T-helper 17 cell (primary cell): ENCODE measurements at places on chromosomes 16 and 17. TPM values are rescaled to one million over a fixed set of nuclear protein-coding genes. Genes with fewer than 3 reads are reported as not detected.

AOC2 gene
- 1.9 TPM for total RNA-seq

TMC7 gene
- not detected for total RNA-seq

CCL14 gene
- not detected for total RNA-seq

ATP2C2 gene
- total RNA-seq = not detected

PRSS21 gene
- not detected for total RNA-seq

DNA sequence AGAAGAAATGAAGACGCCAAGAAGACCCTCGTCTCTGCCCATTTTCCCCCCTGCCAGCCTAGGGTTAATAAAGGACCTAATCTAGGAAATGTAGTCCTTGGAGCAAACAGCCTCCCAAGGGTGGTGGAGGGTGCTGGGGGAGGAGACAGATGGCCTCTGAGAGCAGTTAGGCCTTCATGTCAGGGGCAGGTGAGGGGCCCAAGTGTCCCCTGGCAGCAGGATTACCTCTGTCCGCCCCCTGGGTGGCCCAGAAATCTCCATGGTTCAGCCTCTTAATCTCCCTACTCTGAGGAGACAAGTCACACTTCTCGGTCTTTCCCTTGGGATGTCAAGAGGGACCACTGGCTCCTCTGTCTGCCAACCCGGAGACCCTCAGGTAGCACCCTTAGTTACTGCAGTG lies 365.4 kb upstream of the TNRC6C start:
- H3K27ac ChIP-seq = no peak overlapping the region
- H3K4me3 ChIP-seq = no peak overlapping the region
- H3K4me1 ChIP-seq = peaks cover 7% of the 10 kb centered on the region
- H3K36me3 ChIP-seq = no peaks in the 10 kb centered on the region

DNA sequence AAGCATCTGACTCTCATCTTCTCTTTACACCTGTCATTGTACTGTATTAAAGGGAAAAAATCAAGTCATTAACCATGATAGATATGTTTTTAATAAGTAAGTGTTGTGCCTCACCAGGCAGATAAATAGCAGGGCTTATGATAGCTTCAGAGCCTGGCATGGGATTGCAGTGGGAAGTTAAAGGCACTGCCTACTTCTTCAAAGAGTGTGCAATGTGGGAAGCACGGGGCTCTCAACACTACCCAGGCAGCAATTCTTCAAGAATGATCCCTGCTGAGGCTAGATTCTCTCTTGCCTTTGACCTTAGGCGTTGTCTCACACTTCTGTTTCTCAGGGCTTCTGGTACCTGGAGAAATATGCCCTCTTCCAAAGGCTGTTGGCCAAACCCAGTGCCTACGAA lies 297.3 kb downstream of the MAF start:
- H3K27ac ChIP-seq = no peak overlapping the region
- H3K27me3 ChIP-seq = no peaks in the 10 kb centered on the region
- no peak for DNase-seq
- peaks cover 5% of the 10 kb centered on the region for H3K4me1 ChIP-seq
- no peaks in the 10 kb centered on the region for H3K36me3 ChIP-seq

DNA sequence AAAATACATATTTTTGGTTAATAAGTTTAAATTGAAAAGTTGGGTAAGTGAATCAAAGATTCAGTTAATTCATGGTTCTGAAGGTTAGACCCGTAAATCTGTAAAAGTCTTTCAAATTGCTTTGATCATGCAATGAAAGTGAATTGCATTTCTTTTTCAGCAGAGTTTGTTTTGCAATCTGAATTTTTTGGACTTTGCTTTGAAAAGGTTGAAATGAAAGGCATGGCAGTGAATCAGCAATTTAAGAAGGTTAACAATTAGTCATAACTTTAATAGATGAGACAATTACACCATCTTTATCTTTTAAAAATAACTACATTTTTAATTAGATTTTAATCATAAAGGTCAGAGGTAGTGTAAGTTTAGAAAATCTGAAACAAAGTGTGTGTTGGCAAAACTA lies 310.9 kb upstream of the KCNJ16 start:
- no peaks in the 10 kb centered on the region for H3K36me3 ChIP-seq
- DNase-seq = no peak
- H3K4me3 ChIP-seq = no peak overlapping the region
- H3K4me1 ChIP-seq = no peaks in the 10 kb centered on the region
- no peak overlapping the region for H3K27ac ChIP-seq

GRCh38 chr16:53511403-53512280 lies 8.6 kb upstream of the AKTIP start:
- H3K27ac ChIP-seq = peak overlapping the region; percentile 71
- DNase-seq = no peak
- no peaks in the 10 kb centered on the region for H3K27me3 ChIP-seq
- no peaks in the 10 kb centered on the region for H3K36me3 ChIP-seq
- H3K4me3 ChIP-seq = no peak overlapping the region
- H3K4me1 ChIP-seq = peaks cover 21% of the 10 kb centered on the region

DNA sequence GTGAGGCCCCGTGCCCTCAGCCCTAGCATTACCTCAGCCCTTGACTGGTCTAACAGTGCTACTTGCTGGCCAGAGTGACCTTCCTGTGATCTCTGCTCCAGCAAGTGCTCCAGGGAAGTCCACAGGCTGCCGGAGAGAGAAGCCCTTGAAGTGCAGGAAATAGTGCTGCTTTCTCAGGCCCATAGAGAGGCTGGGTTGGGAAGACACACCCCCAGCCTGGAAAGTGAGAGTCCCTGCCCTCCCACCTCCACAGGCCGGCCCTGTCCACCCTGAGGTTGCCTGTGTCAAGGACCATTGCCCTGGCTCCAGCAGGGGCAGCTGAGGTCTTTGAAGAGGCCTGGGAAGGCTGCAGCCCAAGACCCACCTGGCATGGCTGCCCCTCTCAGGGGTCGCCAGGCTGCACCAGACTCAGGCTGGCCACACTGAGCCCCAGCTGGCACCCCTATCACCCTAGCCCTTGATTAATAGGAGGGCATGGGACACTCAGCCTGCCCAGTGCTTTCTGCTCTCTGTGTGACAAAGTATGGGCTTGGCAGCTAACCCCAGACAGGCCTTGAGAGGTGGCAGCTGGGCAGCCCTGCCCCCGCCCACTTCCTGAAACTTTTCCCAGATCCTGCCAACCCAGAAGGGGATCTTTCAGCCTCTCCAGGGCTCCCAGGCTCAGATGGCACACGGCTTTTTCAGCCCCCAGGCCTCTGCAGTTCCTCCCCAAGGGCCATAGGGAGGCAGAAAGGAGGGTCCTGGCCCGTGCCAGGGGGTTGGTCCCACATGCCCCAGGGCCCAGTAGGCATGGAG lies 21.7 kb downstream of the ATP6V0D1 start:
- peaks cover 37% of the 10 kb centered on the region for H3K4me1 ChIP-seq
- H3K36me3 ChIP-seq = no peaks in the 10 kb centered on the region
- DNase-seq = no peak
- H3K27ac ChIP-seq = peak overlapping the region; percentile 37
- peak overlapping the region; percentile 73 for H3K4me3 ChIP-seq
- H3K27me3 ChIP-seq = no peaks in the 10 kb centered on the region
